Hematopoietic multipotent progenitor cell (in vitro differentiated cells): ENCODE measurements at places on chromosomes 16 and 17.

- peak; percentile 31 for DNase-seq
Observed at GRCh38 chr17:47978324-47978723, 7.4 kb downstream of the CDK5RAP3 start.

- no peak for DNase-seq
Observed at GRCh38 chr17:58184308-58184985, 8.1 kb upstream of the EPX start.

GRCh38 chr17:65936013-65936412, 255.9 kb downstream of the CEP112 start:
- DNase-seq: no peak

- DNase-seq: no peak
Observed at GRCh38 chr16:28554634-28555423, 1.1 kb downstream of the SGF29 start.

DNA sequence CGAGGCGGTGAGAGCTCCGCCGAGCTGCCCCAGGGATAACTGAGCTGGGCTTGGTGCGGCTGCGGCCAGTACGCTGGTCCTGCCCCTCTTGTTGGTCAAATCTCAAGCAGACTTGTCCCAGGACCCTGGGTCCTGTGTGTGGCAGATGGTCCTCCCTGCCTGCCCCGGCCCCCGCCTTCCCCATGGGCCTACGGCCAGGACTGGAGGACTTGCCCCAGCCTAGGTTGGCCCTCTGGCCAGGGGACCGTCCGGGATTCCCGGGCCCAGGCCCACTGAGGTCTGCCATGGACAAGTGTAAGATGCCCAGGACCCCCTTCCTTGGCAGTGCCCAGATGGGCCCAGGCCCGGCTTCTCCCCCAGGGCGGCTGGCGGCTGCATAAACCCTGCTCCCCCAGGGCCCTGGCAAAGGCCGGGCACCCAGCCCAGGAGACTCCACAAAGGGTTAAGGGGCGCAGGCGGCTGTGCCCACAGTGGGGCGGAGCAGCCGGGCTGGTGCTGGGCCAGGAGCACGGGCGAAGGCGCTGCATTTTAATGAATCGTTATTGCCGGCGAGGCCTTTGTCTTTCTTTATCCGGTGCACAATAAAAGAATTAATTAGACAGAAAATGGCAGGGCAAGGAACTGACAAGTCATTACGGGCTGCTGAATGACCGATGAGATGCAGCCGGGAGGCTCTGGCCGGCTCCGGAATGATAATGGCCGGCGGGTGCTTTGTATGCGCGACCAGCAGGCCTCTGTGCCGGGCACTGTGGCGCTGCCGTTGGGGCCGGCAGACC, 9.1 kb downstream of the SOX8 start:
- no peak for DNase-seq
